ENCODE measurements at places on chromosomes 11 and 22.

GRCh38 chr11:33574331-33574730 lies 126.3 kb downstream of the C11orf91 start:
- no peak for DNase-seq

GRCh38 chr11:102583141-102583873 lies 41.8 kb downstream of the MMP20 start:
- DNase-seq, result no peak

GRCh38 chr11:123461164-123461563 lies 31.1 kb downstream of the GRAMD1B start:
- DNase-seq, result no peak

- no peak for DNase-seq
These were observed 628.8 kb upstream of the ANO5 start for GRCh38 chr11:21564095-21564494.

- DNase-seq, result no peak
These were observed 2.8 kb downstream of the ZFPL1 start for GRCh38 chr11:65086809-65087208.

DNA sequence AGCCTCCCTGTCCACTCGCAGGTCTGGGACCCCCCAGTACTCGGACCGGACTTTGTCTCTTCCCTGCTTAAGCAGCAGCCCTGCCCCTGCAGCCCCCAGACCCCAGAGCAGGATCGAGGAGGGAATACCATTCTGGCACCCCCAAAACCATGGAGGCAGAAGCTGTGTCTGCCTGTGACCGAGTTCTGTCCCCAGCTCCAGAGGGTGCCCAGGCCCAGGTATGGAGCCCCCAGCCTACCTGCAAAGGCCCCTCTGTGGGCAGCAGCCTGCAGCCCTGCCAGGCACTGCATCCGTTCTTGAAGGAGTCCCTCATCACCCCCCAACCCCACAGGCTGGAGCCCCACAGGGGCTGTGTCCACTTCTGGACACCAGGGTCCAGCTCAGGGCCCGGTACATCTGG lies 163.8 kb downstream of the BRD1 start:
- DNase-seq, result no peak

DNA sequence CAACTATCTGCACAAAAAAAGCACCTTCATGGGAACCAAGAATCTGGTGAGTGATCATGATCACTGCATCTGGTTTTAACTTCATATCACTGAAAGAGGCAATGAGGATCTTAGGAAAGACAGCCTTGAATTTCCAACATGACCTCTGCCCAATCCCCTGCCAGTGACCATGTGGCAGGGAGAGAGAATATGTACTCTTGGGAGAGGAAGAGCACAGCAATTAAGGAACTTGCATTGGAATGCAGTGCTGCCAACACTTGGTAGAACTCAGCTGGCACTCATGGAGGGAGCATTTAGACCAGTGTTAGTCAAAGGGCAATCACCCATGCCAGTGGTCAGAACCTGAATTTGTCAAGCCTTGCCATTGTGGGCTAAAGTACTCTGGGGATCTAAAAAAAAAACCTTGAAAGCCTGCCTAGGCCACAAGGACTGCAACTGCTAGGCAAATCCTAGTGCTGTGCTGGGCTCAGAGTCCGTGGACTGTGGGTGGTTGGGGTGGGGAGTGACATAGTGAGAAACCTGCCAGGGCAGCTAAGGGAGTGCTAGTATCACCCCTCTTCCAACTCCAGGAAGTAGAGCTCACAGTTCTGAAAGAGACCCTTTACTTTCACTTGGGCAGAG lies 23.1 kb downstream of the JRKL start:
- no peak for DNase-seq

DNA sequence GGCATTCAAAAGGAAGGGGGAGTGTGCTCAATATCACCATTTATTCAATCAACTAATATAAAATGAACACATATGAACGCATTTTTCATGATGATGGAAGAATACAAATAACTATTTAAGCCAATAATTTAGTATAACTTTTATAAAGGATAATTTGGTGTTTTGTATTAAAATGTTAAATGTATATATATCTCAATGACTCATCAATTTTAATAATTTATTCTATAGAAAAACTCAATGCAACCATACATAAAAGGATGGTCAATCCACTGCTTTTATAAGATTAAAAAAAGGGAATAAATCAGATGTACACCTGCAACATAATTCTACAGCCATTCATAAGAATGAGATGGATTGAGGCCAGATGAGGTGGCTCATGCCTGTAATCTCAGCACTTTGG lies 50.6 kb downstream of the PICALM start:
- DNase-seq, result no peak

- DNase-seq, result no peak
These were observed 63.8 kb downstream of the TRIM29 start for GRCh38 chr11:120074076-120074475.

- DNase-seq, result no peak
These were observed 3.4 kb downstream of the CEND1 start for GRCh38 chr11:786235-787083.

GRCh38 chr11:57379732-57380131 lies 1.2 kb downstream of the PRG3 start:
- DNase-seq, result no peak

- DNase-seq, result no peak
These were observed 995.2 kb downstream of the NTM start for GRCh38 chr11:132365650-132366049.

- no peak for DNase-seq
These were observed 9.5 kb downstream of the PRDX5 start for GRCh38 chr11:64327375-64327774.

DNA sequence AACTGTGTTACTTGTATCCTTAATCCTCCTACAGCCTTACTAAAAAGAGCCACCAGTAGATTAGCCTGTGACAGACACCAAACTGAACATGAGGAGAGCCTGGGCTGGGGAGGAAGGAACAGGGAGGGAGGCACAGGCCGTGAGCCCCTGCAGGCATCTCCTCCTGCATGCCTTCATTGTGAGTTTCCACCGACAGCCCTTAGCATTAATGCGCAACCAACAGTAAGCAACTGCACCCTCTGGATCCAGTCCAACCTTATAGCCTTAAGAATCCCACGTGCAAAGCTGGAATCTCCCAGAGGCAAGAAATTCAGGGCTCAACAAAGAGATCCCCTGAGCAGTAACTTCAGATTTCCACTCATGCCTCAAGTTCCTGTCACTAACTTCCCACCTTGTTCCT lies 84.6 kb downstream of the ETS1 start:
- DNase-seq, result no peak

- peak; percentile 98 for DNase-seq
These were observed at the start of gene MIF for GRCh38 chr22:23893945-23894709. Gene MIF (plus strand): TSS chr22:23894383. CDS start chr22:23894475, 92 bp downstream.

GRCh38 chr11:114044042-114044871 lies 15.3 kb upstream of the ZBTB16 start:
- no peak for DNase-seq

DNA sequence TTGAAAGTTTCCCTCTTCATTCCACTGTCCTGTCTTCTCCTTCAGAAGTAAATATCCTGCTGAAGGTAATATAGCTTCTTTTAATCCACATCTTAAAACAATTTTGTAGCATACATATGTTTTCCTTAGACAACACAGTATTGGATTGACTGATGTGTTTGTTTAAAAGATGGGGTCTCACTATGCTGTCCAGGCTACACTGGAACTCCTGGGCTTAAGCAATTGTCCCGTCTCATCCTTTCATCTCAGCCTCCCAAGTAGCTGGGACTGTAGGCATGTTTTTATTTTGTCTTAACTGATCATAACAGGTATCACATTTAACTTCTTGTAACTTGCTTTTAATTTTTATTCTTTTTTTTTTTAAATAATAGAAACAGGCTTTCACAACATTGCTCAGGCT lies 55.9 kb downstream of the MRTFA start:
- no peak for DNase-seq

DNA sequence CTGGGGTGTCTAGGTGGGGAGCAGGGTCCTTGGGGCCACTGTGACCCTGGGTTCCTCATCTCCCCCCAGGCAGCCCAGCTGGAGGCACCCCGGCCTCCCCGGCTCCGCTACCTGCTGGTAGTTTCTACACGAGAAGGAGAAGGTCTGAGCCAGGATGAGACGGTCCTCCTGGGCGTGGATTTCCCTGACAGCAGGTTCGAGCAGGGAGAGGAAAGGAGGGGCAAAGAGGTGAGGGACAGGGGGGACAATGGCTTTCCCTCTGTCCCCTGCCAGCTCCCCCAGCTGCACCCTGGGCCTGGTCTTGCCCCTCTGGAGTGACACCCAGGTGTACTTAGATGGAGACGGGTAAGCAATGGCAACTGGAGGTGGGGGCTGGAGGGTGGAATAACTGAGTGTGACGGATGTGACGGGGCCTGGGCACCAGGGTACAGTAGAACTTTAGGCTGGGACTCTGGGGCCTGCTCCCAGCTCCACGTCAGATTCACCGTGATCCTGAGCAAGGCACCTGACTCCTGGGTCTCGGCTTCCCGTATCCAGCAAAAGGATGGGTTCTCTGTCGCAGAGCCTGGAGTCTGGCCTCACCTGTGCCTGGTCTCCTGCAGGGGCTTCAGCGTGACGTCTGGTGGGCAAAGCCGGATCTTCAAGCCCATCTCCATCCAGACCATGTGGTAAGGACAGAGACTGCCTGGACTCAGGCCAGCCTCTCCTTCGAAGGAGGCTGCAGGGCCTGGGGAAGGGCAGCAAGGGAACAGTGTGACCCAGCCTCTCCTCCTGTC lies 3.6 kb downstream of the SSH3 start:
- no peak for DNase-seq

DNA sequence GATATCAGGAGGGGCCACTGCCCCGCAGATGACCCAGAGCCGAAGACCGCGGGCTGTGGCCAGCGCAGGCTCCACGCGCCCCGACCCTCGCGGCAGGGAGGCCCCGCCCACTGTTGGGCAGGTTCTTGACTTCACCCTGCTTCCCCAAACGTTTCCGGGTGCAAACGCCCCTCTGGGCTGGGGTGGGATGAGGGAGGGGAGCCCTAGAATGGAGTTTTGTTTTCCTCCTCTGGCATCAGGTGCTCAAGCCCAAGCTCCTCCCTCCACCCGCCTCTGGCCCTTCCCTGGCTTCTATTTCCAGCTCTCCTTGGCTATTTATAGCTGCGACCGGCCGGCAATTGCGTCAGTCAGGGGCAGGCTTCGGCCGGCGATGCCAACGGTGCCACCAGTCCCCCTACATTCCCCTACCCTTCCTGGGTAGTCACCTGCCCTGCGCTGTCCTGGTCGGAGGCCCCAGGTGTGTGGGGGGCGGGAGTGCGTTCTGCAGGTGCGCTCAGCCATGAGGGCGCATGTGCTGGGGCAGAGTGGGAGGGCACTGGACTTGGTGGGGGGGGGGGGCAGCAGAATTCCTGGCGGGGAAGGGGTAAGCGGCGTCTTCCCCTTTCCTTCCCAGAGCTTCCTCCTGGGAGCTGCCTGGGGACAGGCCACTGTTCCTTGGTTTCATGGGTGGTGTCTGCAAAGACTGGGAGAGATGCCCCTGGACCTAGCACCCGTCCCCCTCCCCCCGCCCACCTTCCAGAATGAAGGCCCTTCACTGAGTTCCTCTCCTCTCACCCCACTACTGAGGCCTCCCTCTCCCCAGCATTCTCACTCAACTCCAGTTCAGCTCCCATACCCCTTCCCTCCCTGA lies 23.6 kb downstream of the DUSP8 start:
- DNase-seq, result no peak

- no peak for DNase-seq
These were observed 15.1 kb downstream of the SCGB1A1 start for GRCh38 chr11:62433904-62434276.

GRCh38 chr11:46637546-46637945 lies 20.2 kb downstream of the ATG13 start:
- DNase-seq, result no peak

DNA sequence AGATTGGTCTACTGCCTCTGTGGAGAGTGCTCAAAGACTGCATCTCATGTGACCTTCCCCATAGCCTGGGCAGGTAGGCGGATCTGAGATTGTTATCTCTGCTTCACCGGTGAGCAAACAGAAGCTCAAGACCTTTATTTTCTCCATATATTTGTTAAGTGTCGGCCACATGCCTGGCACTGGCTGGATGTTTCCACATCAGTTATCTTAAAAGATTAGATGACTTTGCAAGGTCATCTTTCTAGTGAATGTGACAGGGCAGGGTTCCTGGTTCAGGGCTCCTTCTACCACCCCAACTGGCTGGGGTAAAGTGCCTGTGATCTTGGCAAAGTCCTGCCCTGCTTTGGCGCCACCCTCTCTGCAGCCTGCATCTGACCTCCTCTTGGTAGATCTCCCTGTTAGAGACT lies 125.0 kb downstream of the CCDC81 start:
- DNase-seq, result no peak

- DNase-seq, result no peak
These were observed 152.2 kb downstream of the ADAMTS15 start for GRCh38 chr11:130600616-130601015.

GRCh38 chr11:134125507-134125906 lies 56.6 kb downstream of the JAM3 start:
- DNase-seq, result no peak

DNA sequence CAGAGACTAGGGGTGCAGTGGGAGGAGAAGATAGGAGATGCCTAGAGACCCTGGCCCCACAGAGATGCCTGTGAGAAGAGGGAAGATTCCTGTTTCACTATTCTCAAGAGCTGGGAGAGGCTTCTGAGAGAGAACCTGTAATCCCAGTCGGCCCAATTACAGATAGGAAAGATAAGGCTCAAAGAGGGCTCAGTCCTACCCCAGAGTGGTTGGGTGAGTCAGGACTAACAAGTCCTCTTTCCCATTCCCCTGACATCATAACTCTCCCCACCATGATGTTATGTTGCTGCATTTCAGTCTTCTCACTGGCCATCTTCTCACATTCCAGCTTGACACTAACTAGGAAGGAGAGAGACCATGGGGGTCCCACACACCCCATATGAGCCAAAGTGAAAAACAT lies 17.9 kb downstream of the ARHGEF12 start:
- DNase-seq, result no peak

- DNase-seq, result no peak
These were observed 151.4 kb downstream of the BLID start for GRCh38 chr11:121964591-121964990.

- DNase-seq, result no peak
These were observed 55.7 kb downstream of the ARHGAP8 start for GRCh38 chr22:44807915-44808690.

DNA sequence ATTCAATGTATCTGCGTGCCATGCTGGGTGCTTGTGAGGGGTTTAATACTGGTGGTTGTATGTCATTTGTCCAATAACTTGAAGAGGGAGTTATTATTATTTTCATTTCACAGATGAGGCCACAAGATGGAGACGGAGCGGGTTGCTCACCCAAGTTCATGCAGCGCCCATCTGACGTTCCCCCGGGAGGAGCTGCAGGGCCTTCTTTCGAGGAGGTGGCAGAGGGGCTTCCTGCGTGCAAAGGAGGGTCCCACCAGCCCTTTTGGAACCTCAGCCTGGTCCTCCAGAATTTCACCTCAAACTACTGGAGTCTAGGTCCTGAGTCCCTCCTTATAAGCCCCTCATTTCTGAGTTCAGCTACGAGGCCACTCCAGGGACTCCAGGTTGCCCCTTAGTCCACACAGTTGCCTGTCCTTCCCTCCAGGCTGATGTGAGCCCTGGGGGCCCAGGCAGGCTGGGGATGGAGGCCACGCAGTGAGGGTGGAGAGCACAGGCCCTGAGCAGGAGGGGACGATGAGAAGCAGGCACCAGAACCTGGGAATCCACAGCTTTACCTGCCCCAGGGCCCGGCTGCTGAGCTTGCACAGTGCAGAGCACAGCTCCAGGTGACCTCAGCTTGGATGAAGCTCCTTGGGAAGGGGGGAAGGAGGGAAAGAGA lies 2.9 kb upstream of the VSIG10L2 start:
- no peak for DNase-seq

All from stimulated activated CD4-positive, alpha-beta T cell treated with anti-CD3 and anti-CD28 coated beads, TNF-alpha, amount 100 ng/mL, for 48 hours (primary cell).